ENCODE measurements at places on chromosomes 3 and 15. TPM values are rescaled to one million over a fixed set of nuclear protein-coding genes. Genes with fewer than 3 reads are reported as not detected.

The CPNE9 gene
- 12.7 TPM for total RNA-seq

The GRIP2 gene
- total RNA-seq, result 11.3 TPM

The PSTPIP1 gene
- 0.23 TPM for total RNA-seq

The CSPG5 gene
- total RNA-seq, result 206 TPM

The CYP1A2 gene
- not detected for total RNA-seq

The FSIP1 gene
- 22.6 TPM for total RNA-seq

The DLEC1 gene
- 3.0 TPM for total RNA-seq

The PLIN1 gene
- under 0.01 TPM for total RNA-seq

The CGNL1 gene
- 11.3 TPM for total RNA-seq
